ENCODE measurements at places on chromosomes 5 and 9. TPM values are rescaled to one million over a fixed set of nuclear protein-coding genes. Genes with fewer than 3 reads are reported as not detected.

The PALM2AKAP2 gene
- polyA plus RNA-seq = 21.7 TPM

The ANKRD20A1 gene
- 0.72 TPM for polyA plus RNA-seq

The SVEP1 gene
- 3.8 TPM for polyA plus RNA-seq

The FUBP3 gene
- 23.1 TPM for polyA plus RNA-seq

The MCTP1 gene
- polyA plus RNA-seq = 13.3 TPM

The EDIL3 gene
- 2.8 TPM for polyA plus RNA-seq

The ECSCR gene
- polyA plus RNA-seq = 80.6 TPM

The NLN gene
- 4.5 TPM for polyA plus RNA-seq

The NSD1 gene
- 8.3 TPM for polyA plus RNA-seq

The SLC6A18 gene
- not detected for polyA plus RNA-seq

The CDX1 gene
- polyA plus RNA-seq = 0.12 TPM

The PCDHA9 gene
- polyA plus RNA-seq = 0.02 TPM

Data from adipose tissue (tissue), 3 donors.